Activated CD4-positive, alpha-beta T cell treated with anti-CD3 and anti-CD28 coated beads, Interleukin-2, amount 50 U/mL, for 1 hour (primary cell): ENCODE measurements at places on chromosomes 5 and 9.
A peak's percentile ranks its signal among the peaks of the same experiment; 100 is the strongest.

GRCh38 chr5:10863763-10864383 is 102.8 kb upstream of the DAP start:
- DNase-seq: peak; percentile 46

GRCh38 chr5:170219615-170220014 is 13.2 kb upstream of the C5orf58 start:
- no peak for DNase-seq

DNA sequence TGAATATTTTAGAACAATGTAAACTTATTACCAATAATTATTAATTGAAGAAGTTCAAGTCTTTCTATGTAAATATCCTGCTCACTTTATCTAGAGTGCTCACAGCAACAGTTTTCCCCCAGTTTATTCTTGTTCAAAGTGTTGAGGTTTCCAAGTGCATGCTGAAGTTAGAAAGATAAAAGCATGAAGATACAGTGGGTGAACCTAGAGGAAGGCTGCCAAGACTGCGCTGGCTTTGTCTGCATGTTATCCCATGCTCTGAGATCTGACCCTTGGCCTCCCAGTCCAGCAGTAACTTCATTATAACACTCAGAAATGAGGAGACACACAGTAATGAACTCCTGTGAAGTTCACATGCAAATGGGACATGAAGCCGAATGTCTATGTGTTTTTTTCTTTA is 76.0 kb upstream of the PIP5K1B start:
- no peak for DNase-seq

DNA sequence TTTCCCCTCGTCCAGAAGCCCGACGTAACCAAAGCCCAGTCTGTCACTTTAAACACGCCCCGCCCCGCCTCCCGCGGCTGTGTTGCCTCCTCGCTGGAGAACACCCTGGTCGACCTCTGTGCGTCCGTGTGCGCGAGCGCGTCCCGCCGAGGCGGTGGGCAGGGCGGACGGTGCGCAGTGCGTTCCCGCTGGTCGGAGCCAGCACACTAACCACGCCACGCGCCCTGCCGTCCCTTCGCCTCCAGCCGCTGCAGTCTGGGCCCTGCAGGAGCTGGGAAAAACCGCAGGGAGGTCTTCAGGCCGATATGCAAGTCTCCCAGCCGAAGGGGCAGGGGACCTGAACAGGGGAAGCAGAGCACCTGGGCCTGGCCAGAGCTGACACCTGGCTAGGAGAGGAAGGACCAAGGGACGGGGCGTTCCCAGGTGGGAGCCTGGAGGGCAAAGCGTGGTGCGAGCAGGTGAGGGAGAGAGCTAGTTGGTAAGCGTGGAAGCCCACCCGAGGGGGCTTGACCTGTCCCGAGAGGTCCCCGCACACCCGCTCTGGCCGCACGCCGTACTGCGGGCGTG is 1.3 kb upstream of the PHPT1 start:
- DNase-seq: peak; percentile 68

DNA sequence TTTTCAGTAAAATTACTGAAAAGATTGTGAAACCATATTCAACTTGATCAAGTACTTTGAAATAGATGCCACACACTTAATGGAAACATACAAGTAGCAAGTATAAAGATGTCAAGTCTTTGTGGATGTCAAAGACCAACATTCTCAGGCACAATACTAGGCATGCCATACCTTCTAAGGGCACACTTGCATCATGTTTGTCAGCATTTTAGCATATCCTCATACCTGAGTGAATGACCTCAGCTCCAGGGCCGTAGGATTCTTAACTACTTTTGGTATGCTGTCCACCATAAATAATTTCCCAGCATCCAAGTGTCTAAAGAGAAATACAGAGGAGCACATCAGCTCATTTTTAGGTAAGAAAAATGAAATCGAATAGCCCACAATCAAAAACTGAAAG is 86.4 kb downstream of the FREM1 start:
- DNase-seq: no peak

GRCh38 chr5:10233505-10233904 is 16.2 kb downstream of the ATPSCKMT start:
- no peak for DNase-seq
